ENCODE measurements at places on chromosomes 6 and 20.

- DNase-seq: no peak
These were observed 154.3 kb upstream of the DTNBP1 start for GRCh38 chr6:15817100-15817499.

- DNase-seq: peak; percentile 48
These were observed 92.8 kb upstream of the BTN3A2 start for GRCh38 chr6:26272171-26272637.

GRCh38 chr6:77633993-77634715 is 18.7 kb upstream of the MEI4 start:
- DNase-seq: no peak

GRCh38 chr6:158457131-158457530 is 102.8 kb upstream of the TMEM181 start:
- DNase-seq: no peak

DNA sequence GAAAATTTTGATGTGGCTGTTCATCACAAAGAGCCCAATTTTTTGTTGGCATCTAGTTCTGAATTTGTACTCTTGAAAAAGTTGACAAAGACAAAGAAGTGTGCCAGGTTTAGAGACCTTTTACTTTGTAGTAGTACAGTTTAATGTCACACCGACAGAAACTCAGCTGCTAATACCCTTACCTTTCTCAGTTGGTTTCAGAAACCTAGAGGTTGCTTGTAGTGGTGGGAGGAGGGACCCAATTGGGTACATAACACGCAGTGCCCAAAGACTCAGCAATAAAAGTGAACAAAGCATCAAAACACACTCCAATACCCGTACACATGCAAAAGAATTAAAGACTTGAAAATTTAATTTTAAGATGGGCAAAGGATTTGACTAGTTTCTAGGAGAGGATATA is 203.7 kb downstream of the CDKAL1 start:
- no peak for DNase-seq

DNA sequence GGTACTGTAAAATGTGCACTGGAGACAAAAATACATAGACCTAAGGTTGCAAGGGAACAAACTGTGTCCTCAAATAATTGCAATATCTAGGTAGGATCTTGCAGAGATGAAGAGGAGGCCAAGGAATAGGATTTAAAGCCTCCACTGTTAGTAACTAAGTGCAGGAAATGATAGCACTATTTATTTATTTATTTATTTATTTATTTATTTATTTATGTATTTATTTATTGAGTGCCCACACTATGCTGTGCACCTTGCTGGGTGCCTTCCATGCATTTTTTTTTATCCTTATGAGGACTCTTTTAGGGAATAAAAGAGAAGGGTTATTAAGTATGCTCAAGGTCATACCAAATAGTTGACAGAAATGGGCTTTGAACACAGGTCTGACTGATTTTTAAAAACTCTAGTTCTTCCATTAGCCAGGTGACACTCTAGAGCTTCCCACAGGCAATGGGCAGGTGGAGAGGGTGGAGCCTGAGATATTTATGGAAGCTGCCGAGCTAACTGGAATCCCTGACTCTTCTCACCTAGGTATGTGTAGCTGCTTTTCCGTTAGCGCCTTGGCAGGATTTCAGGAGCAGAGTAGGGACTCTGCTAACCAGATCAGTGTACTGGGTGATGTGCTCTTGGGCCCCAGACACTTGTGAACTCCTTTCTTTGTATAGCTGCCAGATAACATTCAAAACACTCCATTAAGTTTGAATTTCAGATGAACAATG is 12.8 kb upstream of the NUP153 start:
- no peak for DNase-seq

- DNase-seq: no peak
These were observed 2.5 kb downstream of the SRMS start for GRCh38 chr20:63544958-63545516.

DNA sequence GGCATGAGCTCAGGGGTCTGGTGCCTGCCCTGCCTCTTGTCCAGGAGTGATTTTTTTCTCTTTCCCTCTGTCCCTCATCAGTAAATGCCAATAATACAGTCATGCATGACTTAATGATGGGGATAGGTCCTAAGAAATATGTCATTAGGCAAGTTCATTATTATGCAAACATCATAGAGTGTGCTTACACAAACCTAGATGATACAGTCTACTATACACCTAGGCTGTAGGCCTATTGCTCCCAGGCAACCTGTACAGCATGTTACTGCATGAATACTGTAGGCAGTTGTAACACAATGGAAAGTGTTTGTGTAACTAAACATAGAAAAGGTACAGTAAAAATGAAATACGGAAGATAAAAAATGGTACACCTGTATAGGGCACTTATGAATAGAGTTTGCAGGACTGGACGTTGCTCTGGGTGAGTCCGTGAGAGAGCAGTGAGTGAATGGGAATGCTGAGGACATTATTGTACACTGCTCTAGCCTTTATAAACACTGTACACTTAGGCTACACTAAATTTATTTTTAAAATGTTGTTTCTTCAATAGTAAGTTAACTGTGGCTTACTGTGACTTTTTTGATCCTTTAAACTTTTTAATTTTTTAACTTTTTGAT is 22.1 kb downstream of the PBOV1 start:
- no peak for DNase-seq

DNA sequence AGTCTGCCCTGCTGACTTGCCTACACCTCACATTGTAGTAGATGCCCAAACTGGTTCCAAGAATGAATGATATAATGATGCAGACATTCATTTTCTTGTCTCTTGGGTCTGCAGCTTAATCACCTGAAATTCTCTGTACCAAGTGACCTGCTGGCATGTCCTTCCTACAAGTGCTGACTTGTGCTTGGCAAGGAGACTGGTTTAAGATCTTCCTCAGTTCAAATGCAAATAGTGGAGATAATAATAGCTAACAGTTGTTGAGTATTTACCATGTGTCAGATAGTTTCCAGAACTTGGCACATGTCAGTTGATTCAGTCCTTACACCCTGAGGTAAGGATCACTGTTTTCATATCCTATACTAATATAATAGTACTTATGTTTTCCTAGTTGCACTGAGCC is 223.4 kb downstream of the SLC24A3 start:
- DNase-seq: no peak

DNA sequence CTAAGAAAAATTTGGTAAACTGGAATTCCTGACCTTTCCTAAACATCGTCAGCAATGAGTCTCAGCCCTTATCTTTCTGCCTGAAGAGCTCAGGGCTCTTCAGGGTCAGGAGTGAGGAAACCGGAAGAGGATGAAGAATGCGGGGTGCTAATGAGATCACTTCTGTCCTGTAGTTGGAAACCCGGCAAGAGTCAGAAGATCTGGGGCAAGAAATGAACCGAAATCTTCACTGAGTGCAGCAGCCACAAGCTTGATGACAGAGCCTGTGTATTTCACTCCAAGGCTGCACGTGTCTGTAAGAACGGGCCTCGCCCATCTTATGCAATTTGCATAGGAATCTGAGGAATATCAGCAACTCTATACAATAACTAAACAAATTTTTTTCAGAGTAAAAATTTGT is 60.4 kb upstream of the QKI start:
- DNase-seq: no peak

DNA sequence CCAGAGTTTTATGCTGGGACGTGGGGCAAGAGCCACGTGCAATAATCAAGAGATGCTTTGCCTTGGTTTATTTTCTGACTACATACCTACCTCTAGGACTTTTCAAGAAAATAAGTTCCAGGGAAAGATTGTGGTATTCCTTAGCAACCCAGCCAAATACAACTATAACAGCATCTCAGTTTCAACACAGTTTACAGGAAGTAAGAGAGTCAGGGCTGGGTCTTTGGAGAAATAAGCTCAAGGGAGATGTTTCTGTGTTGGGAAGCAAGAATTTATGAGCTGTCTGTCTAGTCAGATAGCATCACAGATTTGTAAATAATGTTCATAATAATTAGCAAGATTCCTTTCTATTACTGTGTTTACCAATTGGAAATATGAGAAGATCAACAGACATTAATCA is 35.1 kb downstream of the MAP3K5 start:
- DNase-seq: no peak

DNA sequence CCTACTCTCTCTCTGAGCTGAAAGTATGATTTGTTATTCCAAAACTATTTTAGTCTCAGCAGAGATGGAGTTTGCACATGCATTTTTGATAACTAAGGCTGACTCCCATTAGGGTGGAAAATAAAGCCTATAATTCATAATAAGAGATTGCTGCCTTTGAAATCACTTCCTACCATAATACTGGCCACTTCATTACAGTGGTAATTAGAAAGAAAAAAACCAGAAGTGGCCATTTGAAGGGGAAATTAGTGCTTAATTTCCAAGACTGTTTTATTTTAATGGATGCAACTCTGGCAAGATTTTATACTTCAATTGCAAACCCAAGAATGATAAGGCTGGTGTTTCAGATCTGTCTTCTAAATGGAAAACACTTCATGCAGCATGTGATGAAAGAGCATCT is 43.4 kb downstream of the SLC35B3 start:
- DNase-seq: no peak

DNA sequence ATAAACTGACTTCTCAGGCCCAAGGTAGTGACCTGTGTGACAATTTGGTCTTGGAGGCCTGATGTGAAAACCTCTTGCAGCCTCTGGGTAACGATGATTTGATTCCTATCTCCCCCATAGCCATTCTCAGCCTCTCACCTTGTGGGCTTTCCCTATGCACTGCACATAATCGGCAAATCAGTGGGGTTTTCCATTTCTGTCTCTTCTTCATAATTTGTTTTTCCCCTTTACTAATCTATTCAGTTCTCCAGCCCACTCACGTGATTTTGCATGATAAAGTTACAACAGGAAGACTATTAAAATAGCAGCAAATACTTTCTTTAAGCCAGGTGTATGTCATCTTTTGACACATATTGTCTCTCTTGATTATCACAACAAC is 893.7 kb downstream of the TFAP2A start:
- no peak for DNase-seq

- DNase-seq: no peak
These were observed 1.8 kb downstream of the ECHDC1 start for GRCh38 chr6:127341471-127342202.

DNA sequence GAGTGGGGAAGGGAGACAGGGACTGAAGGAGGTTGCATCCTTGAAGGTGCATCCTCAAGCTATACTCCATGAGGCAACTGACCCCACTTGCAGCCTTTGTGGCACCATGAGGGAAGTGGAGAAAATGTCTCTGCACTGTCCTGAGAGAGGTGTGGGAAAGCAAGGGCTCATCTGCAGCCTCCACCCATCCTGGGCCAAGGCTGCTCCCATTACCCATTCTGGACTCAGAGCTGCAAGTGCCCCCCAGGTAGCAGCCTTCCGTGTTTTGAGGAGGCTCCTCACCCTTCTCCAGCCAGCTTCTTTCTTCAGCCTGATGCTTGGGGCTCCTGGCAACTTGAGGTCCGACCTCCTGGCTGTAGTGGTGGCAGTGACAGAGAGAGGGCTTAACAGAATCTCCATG is 294.6 kb downstream of the CDH26 start:
- no peak for DNase-seq

- DNase-seq: no peak
These were observed 104.2 kb downstream of the NCOA3 start for GRCh38 chr20:47605673-47606413.

GRCh38 chr6:21587961-21588480 is 5.5 kb upstream of the SOX4 start:
- DNase-seq: peak; percentile 73

GRCh38 chr6:2186516-2186915 is 58.9 kb downstream of the GMDS start:
- DNase-seq: no peak

Measured in neuronal stem cell (in vitro differentiated cells).